Hematopoietic multipotent progenitor cell treated with erythropoietin and hydrocortisone succinate and interleukin-3 and kit ligand, for 6 days (in vitro differentiated cells): ENCODE measurements at places on chromosomes 11 and 22.

- no peak for DNase-seq
Observed at GRCh38 chr11:29208117-29208516, 808.7 kb downstream of the KCNA4 start.

- DNase-seq, result no peak
Observed at GRCh38 chr22:47621253-47621652, 858.8 kb downstream of the TBC1D22A start.

- DNase-seq, result no peak
Observed at GRCh38 chr11:44774731-44775130, 48.0 kb downstream of the TSPAN18 start.

DNA sequence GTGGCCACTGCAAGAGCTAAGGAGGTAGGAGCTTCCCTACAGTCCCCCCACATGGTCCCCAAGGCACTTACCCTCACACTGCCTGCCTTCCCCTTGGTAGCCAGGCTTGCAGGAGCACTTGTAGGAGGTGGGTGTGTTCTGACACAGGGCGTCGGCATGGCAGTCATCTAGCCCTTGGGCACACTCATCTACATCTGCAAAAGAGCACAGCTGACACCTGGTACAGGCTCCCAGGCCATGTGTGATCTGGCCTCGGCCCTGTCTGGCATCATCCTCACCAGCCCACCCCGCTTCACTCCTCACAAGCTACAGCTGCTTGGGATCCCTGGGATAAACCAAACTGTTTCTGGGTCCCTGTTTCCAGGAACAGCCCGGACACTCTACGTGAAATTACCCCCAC, 1.8 kb downstream of the SCUBE2 start:
- DNase-seq, result no peak

GRCh38 chr11:108694846-108695245, 30.0 kb downstream of the DDX10 start:
- DNase-seq, result no peak

- no peak for DNase-seq
Observed at GRCh38 chr11:15936011-15936410, 420.3 kb downstream of the SOX6 start.

- peak; percentile 39 for DNase-seq
Observed at GRCh38 chr11:5992604-5993251, 5.9 kb upstream of the OR52L1 start.

- DNase-seq, result no peak
Observed at GRCh38 chr11:81331611-81332235, 1401.9 kb downstream of the FAM181B start.

- peak; percentile 44 for DNase-seq
Observed at GRCh38 chr11:65047581-65048422, 6.8 kb downstream of the SAC3D1 start.

GRCh38 chr11:11856638-11857037, 14.9 kb downstream of the USP47 start:
- DNase-seq, result no peak

GRCh38 chr11:63608353-63609345, 5.6 kb downstream of the PLAAT3 start:
- no peak for DNase-seq

DNA sequence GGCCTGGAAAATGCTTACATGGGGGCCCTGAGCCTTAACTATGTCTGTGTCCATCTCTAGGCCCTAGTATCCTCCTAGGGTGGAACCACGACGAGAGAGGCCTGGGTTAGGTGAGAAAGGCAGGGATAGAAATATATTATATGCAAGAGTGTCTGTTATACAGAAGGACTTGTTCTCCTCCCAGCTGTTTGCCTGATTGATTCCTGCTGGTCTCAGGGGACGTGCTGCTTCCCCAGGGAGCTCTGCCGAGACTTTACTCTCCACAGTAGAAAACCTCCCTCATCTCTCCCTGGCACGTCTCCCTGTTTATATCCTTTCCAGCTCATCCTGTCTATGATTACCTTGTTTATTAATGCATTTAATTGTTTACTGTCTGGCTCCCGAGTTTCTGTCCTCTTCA, 132.6 kb downstream of the MIAT start:
- no peak for DNase-seq

GRCh38 chr11:46342239-46342638, 5.0 kb upstream of the DGKZ start:
- DNase-seq, result peak; percentile 53

DNA sequence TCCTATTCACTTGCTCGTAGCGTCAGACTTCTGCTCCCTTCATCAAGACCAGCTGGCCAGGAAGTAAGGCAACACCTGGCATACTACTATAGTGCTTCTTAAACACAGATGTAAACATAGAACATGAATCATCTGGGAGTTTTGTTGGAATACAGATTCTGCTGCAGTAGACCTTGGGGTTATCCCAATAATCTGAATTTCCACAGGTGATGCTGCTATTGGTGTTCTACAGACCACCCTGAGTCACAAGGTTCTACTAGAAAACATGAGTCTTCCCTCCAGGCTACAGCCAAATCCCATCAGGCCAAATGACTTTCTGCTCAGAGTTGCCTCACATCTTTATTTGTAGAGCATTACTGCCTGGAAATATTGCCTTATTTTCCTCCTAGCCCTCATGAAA, 175.2 kb downstream of the NELL1 start:
- DNase-seq, result no peak

GRCh38 chr11:10487002-10487647, 32.1 kb downstream of the AMPD3 start:
- no peak for DNase-seq

GRCh38 chr11:120280600-120281051, 40.7 kb downstream of the POU2F3 start:
- no peak for DNase-seq

DNA sequence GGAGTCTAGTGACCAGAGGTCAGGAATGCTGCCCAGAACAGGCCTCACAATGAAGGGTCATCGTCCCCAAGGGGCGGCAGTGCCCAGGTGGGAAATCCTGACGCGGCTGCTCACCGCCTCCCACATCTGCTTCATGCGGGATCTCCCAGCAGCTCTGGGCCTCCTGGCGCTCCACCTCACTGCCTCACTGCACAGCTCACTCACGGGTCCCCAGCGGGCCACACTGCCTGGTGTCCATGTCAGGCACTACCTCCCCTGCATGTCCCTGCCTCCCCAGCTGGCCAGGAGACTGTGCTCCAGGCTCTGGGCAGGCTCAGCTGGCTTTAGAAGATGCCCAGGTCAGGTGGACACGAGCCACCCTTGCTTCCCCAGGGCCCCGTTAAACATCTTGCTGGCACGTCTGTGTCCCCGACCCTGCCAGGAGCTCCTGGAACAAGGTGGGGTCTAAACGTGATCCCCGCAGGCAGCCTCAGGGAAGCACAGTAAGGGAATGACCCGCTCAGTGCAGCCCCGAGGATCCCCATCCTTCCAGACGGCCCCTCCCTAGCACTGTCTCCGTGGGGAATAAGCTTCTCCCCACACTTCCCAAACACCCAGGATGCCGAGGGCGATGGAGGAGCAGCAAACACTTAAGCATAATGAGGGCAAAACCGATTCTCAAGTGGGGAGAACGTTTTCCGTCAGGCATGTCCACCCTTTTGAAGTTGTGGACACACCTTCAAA, 93.2 kb downstream of the TRMU start:
- no peak for DNase-seq

DNA sequence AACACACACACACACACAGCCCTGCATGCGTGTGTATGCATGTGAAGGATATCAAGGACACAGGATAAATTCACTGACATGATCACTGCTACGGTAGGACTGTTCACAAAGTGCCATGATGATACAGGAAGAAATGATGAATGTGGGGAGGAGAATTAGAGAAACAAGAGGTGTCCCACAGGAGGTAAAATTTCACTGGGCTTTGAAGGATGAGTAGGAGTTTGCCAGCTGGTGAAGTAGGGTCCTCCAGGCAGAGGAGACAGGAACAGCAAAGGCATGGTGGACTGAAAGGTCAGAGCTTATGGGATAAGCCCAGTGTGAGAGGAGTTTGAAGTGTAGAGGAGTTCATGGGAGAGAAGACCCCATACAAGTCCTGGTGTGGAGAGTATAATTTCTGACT, 18.6 kb downstream of the NECTIN1 start:
- DNase-seq, result no peak

DNA sequence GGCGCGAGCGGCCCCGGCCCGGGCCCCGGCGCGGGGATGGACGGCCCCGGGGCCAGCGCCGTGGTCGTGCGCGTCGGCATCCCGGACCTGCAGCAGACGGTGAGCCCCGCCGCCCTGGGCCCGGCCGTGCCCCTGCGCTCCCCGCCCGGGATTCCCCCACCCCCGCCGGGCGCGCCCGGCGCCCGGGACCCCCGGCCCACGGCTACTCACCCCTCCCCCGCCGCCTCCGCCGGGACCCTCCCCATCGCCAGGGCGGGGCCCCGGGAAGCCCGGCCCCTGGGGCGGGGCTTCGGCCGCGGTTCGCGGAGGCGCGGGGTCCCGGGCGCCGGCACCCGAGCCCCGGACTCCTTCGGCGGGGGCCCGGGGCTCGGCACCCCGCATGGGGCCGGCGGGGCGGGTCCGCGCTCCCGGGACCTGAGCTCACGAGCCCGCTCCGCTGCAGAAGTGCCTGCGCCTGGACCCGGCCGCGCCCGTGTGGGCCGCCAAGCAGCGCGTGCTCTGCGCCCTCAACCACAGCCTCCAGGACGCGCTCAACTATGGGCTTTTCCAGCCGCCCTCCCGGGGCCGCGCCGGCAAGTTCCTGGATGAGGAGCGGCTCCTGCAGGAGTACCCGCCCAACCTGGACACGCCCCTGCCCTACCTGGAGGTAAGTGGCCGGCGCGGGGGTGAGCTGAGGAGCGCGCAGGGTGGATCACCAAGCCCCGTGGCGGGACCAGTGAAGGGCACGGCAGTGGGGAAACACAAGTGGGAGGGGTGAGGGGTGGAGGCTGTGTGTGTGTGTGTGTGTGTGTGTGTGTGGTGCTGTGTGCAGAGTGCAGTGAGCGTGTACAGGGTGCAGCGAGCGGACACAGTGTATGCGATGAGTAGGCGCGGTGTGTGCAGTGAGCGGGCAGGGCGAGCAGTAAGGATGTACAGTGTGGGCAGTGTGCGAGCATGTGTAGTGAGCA, 2.3 kb downstream of the SHANK3 start:
- no peak for DNase-seq

DNA sequence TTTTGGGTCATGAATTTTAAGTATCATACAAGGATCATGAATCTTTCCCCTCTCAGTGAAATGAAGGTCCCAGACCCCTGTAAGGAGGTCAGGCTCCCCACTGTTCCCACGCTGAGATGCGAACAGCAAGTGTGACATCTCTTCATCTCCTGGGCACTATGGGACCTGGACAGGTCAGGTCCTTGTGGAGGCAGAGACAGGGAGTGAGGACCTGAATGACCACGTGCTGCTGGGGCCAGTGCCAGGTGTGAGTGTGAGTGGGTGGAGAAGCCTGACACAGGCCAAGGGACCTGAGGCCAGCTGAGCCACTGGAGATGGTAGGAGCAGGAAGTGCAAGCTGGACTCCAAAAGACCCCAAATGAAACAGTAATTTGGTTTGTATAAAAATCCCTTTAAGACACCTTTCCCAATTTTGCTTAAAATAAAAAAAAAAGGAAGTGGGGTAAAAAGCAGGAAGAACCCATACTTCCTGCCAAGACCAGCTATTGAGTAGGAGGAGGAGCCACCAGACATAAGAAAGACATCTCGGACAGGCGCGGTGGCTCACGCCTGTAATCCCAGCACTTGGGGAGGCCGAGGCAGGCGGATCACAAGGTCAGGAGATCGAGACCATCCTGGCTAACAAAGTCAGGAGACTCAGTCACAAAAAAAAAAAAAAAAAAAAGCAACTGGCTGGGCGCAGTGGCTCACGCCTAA, 35.4 kb upstream of the SERPIND1 start:
- peak; percentile 23 for DNase-seq

DNA sequence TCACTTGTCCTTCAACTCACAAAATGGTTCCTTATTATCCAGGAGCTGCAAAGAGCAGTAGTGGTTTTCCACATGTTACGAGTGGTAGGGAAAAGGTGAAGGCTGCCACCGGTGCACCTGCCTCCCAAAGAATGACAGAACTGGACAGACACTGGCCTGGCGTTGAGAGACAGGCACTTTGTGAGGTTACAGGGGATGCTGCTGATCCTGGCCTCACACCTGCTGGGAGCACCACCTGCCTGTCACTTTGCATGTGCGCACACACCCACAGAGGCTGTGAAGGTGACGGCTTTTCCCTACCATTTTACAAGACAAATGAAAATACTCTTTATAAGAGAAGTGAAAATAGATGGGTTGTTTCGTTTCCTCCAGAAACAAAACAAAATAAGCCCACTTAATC, 175.3 kb upstream of the B3GAT1 start:
- no peak for DNase-seq

DNA sequence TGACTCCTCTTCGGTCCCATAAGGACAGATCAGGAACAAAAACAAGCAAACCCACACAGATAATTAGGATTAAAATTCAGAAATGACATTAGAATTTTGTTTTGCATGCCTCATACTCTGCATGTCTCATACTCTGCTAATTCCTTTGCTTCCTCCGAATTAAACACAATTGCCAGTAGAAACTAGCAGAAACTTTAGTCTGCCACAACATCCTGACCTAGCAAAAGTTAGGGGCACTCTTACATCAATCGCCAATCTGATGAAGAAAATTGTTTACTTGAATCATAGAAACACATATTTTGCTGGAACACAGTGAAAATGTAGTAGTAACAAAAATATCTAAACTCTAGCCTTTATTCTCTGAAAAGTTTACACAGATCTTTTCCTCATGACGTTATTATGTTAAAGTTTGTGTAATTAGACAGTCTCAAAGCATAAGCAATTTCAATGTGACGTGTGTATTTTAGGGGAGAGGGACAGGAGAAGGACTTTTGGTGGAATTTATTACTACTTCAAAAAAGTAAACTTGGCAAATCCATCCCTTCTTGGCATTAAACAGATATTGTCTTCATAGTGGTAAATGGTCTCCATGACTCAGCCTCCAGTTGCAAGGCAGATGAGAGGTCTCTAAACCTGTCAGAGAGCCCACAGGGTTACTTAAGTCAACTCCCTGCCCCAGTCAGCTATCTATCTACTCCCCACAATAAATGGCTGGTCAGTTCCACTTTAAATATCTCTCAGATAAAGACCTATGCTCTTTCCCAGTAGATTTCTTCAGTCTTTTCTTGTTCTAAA, 249.8 kb upstream of the UBASH3B start:
- peak; percentile 13 for DNase-seq

- DNase-seq, result no peak
Observed at GRCh38 chr11:78081583-78081982, 1.9 kb upstream of the NDUFC2 start.

DNA sequence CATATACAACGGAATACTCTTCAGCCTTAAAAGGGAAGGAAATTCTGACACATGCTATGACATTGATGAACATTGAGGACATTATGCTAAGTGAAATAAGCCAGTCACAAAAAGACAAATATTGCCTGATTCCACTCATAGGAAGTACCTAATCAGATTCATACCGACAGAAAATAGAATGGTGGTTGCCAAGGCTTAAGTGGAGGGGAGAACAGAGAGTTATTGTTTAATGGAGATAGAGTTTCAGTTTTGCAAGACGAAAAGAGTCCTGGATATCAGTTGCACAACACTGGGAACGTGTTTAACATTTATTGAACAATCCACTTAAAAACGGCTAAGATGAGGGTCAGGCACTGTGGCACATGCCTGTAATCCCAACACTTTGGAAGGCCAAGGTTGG, 45.6 kb upstream of the HIPK3 start:
- DNase-seq, result no peak
